Smooth muscle cell of the brain vasculature (primary cell): ENCODE measurements at places on chromosomes 6 and 20.

- no peak for DNase-seq
Observed at GRCh38 chr20:24842918-24843715, 106.0 kb upstream of the CST7 start.

DNA sequence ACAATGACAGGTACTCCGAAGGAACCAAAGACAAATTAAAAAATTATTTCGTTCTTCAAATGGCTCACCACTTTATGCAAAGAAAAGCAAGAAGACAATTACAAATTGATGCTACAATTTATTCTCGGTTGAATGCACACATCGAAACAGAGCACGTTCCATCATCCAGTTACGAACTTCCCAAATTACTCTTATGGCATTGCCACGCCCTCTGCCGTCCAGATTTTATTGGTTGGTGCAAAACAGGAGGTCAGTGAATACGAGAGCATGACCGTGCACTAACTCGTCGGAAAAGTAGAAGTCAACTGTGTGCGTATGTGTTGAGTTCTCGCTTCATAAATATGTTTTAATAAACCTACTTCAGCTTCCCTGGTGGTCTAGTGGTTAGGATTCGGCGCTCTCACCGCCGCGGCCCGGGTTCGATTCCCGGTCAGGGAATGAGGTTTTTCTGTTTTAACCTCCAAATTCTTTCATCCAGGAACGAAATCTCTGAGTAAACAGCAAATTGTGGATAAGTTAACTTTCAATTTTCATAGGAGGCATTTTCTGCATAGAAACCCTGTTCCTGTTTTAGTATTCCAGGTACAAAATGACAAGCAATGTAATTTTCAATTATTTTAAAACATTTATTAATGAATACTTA, 23.2 kb downstream of the ZNF311 start:
- DNase-seq = peak; percentile 64

DNA sequence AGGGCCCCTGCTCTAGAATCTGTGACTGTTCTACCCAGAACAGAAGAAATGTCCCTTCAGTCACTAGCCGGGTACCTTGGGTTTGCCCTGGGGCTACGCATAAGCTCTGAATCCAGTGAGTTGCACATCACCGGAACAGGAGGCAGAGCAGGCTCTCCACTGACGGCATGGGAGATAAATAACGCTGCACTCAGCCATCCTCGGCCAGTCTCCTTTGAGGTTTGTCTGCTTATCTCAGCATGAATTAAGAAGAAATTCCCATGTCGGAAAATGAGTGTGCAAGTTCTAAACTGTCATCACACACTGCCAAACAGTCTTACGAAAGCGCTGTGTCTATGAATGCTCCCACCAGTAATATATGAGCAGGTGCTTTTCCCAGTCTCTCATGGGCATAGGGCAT, 90.8 kb downstream of the FAM50B start:
- DNase-seq = no peak

DNA sequence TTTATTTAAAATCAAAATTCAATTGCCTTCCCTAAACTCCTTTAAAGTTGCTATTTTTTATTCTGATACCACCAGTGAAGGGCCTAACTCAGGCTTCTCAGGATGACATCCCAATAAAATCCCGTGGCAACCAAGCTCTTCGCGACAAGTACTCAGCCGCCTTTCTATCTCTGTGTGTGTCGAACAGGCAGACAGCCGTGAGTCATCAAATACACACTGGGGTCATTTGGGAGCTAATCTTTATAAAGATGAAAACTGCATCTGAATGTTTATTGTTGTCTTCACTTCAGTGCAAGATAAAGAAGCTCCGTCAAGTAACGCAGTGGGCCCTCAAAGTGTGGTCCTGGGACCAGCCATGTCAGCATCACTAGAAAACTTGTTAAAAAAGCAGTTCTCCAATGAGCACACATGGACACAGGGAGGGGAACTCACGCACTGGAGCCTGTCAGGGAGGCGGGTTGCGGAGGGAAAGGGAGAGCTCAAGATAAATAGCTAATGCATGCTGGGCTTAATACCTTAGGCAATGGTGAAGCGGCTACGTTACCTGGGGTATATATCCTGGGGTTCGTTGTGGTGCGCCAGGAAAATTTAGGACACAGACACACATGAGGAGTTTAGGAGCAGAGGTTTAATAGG, 119.3 kb downstream of the RNF144B start:
- DNase-seq = no peak

GRCh38 chr20:3000852-3001523, 42.4 kb upstream of the GNRH2 start:
- DNase-seq = peak; percentile 15

- no peak for DNase-seq
Observed at GRCh38 chr6:16237242-16237641, 1.1 kb upstream of the GMPR start.

GRCh38 chr6:82971877-82972460, 93.7 kb downstream of the UBE3D start:
- DNase-seq = no peak

- no peak for DNase-seq
Observed at GRCh38 chr6:155311583-155311982, 2.7 kb downstream of the TFB1M start.

- no peak for DNase-seq
Observed at GRCh38 chr6:87636315-87636714, 46.4 kb downstream of the ORC3 start.

GRCh38 chr6:139174961-139175360, 40.1 kb downstream of the HECA start:
- DNase-seq = no peak

- no peak for DNase-seq
Observed at GRCh38 chr6:166169549-166170421, 2.1 kb upstream of the TBXT start.

DNA sequence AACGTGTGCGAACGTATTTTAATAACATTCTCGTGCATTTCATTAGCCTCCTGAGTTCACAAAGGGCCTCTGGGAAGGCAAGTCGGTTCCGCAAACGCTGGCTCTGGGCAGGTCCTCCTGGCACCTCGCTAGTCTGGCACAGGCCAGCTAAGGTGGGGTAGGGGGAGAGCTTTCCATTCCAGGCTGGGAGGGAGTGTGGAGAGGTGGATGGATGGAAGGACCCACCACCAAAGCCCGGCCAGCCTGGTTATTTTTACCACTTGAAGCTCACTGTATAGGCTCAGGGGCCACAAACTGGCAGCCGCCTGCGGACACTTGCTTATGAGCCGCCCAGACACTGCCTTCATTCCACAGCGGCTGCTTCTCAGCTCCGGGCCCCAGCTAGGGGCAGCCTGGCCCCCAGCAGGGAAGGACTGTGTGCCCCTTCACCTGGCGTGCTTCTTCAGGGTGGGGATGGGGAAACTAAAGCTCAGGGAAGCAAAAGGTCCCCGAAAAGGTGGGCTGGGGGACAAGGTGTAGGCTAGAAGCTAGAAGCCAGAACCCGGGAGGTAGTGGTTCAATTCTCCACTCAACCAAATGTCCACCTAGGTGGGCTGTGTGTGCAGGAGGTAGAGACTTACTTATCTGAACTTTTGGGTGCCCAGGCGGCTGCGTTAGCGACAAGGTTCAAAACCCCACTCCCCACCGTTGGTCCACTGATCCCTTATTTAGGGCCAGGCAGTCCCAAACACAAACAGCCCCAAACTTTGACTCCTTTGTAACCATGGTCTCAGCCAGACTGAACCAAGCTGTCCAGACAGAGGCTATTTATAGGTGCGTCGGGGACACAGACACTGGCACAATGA, 1.7 kb downstream of the PMEPA1 start:
- no peak for DNase-seq

GRCh38 chr6:3946778-3947177, 97.6 kb downstream of the FAM50B start:
- DNase-seq = no peak

GRCh38 chr6:56387621-56388414, 140.4 kb upstream of the COL21A1 start:
- no peak for DNase-seq

GRCh38 chr20:41900201-41900691, 282.1 kb upstream of the CHD6 start:
- no peak for DNase-seq

- no peak for DNase-seq
Observed at GRCh38 chr6:32779036-32779435, 15.7 kb upstream of the HLA-DQB2 start.

DNA sequence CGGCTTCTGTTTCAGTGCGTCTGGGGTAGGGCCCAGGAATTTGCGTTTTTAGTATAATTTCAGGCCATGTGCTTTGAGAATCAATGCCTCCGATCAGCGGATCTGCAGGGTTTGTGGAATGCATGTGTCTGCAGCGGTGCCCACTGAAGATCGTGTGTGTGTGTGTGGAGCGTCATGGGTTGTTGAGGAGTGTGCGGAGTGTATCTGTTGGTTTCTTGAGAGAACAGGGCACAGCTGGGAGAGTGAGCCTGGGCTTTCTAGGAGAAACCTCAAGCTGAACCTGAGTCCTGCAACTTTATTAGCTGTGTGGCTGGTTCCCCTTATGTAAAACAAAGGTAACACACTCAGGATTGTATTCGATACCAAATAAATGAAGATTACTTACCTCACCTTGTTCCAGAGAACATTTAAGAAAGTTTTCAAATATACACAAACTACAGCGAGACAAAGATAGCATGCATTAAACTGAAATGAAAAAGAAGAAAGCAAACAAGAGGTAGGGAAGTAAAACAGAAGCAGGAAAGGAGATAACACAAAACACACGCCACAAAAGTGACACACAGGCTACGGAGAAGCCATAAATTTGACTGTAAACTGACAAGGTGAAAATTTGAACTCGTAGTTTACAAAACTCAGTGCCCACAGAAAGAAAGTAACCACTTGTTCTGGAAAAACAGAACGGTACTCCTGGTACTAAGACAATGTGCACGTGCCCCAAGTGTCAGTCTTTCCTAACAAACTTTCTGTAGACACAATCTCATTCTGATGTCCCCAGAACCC, 28.8 kb downstream of the PDE10A start:
- no peak for DNase-seq

GRCh38 chr20:57546956-57547649, 13.8 kb upstream of the PCK1 start:
- DNase-seq = no peak

- DNase-seq = peak; percentile 52
Observed at GRCh38 chr6:114108119-114109002, 137.4 kb upstream of the HDAC2 start.

- no peak for DNase-seq
Observed at GRCh38 chr6:9020001-9020400, 584.7 kb upstream of the SLC35B3 start.

DNA sequence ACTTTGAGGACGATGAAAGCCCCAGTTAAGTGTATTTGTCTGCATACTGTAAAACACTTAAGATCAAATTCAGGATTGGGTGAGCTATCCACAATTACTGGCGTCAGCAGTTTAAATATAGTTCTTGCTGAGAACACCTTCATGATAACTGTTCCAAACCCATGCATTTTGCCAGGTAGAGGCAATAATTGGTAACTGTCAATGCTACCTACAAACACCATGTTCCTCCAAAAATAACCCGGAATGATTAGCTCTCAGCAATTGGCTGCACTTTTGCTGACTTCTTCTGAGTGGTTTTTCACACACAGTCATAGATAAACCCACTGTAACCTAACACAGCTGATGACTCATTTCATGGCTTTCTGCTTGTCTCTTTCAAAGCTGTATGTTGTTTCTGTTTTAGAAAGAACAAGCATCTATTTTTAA, 1358.6 kb upstream of the GJE1 start:
- peak; percentile 53 for DNase-seq

GRCh38 chr20:45359406-45360148, 3.4 kb upstream of the SYS1 start:
- DNase-seq = no peak

- DNase-seq = no peak
Observed at GRCh38 chr6:119830494-119831295, 481.1 kb upstream of the MAN1A1 start.

GRCh38 chr6:71383476-71383875, 94.9 kb downstream of the OGFRL1 start:
- no peak for DNase-seq

DNA sequence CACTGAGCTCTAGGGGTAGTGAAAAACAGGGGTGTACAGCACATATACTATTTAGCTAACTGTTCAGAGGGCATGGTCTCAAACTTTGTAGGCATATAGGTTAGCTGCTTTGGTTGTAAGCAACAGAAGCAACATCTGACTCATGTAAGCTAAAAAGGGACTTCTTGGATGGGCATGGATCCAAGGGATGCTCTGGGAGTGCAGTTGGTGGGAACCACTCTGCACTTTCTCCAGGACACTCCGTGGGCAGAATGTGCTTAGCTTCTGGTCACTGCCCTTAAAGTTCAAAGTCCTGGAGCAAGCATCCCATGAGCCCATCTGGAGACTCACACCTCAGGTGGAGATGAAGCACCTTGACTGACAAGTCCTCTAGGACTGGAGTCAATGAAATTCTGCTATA, 11.5 kb downstream of the APCDD1L start:
- DNase-seq = no peak

DNA sequence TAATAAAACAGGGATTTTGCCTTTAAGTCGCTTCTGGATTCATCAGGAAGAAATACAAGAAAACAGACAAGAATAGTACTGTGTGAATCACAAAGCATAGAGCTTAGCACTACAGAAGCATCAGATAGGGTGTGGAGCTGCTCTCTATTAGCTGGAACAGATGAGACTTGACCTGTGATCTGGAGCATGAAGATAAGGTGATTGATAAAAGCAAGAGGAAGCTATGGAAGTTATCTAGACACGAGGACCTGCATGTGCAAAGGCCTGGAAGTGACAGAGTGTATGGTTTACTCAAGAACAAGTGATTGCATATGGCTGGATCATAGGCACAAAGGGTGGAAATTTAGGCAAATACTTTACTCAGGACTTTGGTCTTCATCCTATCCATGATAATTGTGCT, 112.9 kb upstream of the MLIP start:
- DNase-seq = no peak
